ENCODE measurements at places on chromosomes 5 and 9.
A peak's percentile ranks its signal among the peaks of the same experiment; 100 is the strongest.

GRCh38 chr9:133592731-133593409 is 16.3 kb downstream of the FAM163B start:
- no peak for DNase-seq

GRCh38 chr9:98218562-98219363 is 26.3 kb upstream of the CORO2A start:
- DNase-seq: no peak

DNA sequence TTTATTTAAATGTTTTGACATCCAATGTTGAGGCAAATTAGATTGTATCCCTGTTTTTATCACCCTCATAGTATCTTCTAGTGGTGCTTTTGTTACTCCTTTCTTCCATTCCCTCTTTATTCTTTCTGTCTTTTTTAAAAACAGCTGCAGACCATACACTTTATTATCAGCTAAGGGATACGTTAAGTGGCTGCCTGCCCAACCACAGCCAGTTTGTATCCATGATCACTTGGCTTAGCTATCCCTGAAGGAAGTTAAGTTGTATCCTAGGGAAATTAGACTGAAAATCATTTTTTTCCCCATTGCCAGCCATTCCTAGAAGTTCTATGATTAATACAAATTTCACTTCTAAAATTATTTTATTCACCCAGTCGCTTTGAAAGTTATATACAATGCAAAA is 1032.7 kb downstream of the NR2F1-AS1 start:
- no peak for DNase-seq

DNA sequence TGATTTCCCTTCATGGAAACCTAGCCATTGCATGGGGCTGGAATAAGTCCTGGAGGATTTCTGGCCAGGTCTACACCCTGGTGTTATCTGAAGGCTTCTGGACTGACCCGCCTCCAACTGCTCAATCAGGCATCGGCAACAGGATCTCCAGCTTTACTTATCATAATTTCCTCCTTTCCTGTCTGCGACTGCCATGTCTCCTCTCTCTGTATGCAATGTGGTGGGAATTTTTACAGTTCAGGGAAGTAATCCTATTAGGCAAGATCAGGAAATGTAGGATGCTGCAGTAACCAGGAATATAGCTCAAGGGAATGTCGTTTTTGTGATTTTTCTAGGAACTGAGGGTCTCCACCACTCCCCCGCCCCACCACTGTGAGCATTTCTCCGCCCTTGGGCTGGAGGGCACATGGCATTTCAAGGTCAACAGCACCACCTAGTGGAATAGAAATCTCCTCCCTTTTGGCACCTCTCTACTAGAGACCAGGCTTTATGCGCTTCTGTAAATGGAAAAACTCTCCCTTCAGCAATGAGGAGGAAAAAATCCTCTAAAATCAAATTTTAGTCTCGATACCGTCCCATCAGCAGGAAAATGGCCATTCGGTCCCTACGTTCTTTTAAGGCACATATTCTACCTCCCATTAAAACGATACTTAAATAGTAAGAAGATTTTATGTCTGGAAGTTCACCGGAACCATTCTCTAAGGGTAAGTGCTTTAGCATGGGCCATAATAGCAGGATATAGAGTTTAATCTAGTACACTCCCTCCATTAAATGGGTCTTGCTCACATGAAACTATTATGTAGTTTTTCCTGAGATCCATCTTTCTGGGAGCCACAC is 93.0 kb downstream of the YTHDC2 start:
- DNase-seq: no peak

DNA sequence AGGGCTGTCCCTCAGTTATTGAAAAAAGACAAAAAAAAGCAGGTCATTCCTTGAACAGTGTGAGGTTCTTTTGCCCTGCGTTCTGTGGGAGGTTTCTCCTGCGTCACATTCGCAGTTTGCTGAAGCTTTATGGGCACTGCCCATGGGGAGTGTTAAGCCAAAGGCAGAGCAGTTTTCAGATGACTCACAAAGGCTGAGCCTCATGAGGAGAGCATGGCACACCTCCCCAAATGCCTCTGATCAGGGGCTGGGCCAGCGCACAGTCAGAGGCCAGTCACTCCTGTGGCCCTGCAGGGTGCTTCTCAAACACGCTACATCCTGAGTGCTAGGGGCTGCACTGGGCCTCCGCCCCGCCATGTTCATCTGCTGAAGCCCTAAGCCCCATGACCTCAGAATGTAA is 38.4 kb downstream of the IRX1 start:
- DNase-seq: no peak

GRCh38 chr5:87347272-87347671 is 65.5 kb downstream of the CCNH start:
- DNase-seq: peak; percentile 11

- DNase-seq: no peak
Observed at GRCh38 chr5:121053055-121053985, 589.2 kb downstream of the PRR16 start.

Data from AG09309 (cell line).